ENCODE measurements at places on chromosomes 1 and 21. TPM values are rescaled to one million over a fixed set of nuclear protein-coding genes. Genes with fewer than 3 reads are reported as not detected.

DNA sequence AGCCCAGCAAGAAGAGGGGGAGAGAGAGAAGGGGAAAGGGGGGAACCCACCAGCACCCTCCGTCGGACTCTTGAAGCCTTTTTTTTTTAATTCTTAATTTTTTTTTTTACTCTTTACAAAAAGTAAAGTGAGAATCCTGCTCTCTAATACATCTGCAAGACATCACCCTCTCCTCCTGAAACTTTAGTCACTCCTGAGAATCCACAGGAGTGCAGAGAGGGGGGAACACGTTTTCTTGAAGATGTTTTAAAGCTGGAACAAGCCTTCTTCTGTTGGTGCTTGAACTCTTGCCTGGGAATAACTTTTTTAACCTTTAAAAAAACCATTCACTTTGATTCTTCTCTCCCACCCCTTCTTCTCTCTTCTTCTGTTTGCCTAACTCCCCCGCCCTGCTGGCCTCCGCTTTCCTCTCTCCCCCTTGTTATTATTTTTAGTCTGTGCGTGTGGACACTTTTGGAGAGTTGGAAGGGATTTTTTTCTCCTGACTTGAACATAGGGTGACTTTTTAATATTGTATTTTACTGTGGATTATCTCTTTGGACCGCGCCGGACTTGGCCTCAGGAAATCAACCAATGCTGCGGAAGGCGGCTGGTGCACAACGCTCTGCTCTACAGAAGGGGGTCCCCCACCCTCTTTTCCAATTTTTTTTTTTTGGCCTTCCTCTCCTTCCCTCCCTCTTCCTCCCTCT, 383 bp upstream of the PRRX1 start:
- DNase-seq: no peak

DNA sequence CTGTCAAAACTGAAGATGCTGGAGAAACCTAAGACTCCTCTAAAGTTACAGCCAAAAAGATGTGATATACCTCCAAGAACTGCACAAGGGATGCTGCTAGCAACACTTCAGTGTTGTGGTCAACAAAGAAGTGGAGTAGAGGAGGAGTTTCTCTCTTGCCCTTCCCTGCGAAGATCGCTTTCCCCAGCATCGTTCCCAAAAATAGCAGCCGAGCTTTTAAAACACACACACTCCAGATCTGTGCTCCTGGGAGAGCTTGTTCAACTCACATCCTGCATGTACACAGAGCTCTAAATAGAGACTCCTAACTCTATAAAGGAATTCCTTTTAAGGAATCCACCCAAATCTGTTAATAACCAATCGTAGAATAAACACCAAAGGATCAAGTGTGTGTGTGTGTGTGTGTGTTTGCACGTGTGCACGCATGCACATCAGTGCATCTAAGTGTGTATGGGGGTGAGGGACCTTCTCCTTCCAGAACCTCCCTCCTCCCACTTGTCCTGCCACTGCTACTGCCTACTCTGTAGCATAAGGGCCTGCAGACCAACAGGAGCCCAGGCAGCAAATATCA, 58.5 kb downstream of the PSMG1 start:
- no peak for DNase-seq

DNA sequence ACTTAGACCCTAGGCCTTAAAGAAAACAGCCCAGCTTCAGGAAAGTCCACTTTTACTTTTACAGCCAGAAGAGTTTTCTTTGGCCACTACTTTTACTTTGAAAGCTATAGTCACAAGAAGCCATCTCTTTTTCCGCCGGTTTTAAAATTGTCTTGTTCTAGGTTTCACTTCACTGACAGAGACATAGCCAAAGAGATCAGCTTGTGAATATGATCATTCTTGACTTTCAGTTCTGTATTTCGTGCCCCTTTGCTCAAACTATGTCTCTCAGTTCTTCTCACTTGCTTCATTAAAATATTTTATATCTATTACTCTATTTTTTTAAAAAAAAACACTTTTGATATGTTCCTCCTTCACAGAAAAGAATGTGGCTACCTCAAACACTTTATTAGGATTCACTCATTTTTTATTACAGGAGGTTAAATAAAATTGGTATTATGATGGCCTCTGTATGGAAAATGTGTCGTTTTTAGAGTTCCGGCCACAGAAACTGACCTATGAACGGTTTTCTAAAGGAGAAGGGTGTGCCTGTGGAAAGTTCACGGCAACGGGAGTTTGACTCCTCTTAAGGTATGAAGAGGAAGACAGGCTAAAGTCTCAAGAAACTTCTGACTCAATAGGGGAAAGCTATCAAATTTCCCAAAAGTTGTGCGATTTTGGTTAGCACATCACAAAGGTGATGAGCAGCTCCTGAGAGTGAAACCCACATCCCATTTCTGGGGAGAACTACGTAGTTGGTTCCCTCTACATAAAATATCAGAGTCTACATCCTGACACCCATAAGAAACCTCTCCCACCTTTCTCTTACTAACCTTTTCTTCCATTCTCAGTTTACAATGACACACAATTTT, 1.2 kb downstream of the MCOLN2 start:
- DNase-seq: no peak

GRCh38 chr1:165644064-165644735, 13.2 kb downstream of the MGST3 start:
- no peak for DNase-seq

The ELAPOR1 gene
- polyA plus RNA-seq: 10.3 TPM

DNA sequence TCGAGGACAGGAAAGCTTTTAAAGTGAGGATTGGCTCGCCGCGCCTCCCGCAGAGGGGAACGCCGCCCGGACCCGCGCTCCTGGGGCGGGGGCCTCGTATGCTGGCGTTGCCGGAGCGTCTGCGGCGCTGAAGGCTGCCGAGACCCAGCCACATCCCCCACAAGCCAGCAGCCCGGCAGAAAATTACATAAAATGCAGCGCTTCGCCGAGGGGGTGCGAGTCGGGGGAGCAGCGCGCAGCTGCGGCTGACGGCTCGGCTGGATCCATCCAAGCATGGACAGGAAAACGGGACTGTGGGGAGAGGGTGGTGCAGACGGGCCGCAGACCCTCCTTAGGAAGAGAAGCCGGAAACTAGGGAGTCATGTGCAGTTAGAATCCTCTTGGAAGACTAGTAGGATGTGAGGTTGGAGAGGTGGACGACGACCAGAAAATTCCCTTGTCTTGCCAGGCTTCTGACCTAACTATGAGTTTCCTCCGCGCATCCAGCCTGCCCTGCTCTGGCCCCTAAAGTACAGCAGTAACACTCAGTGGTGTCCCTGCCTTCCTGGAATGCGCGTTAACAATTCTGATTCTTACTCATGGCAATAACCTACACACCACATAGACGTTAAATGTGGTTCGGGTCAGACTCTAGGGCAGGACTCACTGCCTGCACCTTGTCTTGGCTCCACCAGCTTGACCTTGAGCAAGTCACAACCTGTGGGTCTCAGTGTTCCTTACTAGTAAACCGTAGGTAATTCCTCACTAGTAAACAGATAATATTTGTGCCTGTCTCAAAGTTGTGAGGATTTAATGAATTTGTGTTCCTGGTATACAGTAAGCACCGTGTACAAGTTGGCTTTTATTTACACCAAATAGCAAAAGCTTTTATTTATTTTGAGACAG, 953 bp upstream of the BRWD1 start:
- DNase-seq: no peak

The C1orf185 gene
- polyA plus RNA-seq: not detected

- DNase-seq: no peak
Observed at GRCh38 chr21:26127918-26128317, 42.7 kb downstream of the APP start.

The GPR52 gene
- not detected for polyA plus RNA-seq

DNA sequence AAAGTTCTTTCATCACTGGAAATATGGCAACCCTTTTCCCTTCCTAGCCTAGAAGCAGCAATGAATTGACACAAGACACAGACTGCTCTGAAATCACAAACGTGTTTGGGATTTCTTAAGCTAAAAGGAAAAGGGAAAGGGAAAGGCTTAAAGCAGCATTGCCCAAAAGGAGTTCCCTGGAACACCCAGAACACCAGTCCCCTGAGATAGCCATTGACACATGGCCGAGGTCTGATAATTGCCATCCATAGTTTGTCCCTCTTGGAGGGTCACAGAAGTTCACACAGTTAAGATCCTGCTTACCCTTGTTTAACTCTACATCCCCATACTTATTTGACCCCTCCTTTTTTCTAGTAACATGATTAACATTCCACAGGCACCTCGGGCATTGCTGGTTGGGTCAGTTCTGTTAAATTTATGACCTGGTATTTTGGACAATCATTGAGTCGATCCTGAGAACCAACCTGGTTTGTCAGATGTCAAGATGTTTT, 72.9 kb downstream of the ZNF281 start:
- no peak for DNase-seq

- DNase-seq: no peak
Observed at GRCh38 chr1:153374071-153374470, 1.4 kb downstream of the S100A12 start.

The PRMT6 gene
- polyA plus RNA-seq: 23.6 TPM

The ANKRD34A gene
- 0.22 TPM for polyA plus RNA-seq

DNA sequence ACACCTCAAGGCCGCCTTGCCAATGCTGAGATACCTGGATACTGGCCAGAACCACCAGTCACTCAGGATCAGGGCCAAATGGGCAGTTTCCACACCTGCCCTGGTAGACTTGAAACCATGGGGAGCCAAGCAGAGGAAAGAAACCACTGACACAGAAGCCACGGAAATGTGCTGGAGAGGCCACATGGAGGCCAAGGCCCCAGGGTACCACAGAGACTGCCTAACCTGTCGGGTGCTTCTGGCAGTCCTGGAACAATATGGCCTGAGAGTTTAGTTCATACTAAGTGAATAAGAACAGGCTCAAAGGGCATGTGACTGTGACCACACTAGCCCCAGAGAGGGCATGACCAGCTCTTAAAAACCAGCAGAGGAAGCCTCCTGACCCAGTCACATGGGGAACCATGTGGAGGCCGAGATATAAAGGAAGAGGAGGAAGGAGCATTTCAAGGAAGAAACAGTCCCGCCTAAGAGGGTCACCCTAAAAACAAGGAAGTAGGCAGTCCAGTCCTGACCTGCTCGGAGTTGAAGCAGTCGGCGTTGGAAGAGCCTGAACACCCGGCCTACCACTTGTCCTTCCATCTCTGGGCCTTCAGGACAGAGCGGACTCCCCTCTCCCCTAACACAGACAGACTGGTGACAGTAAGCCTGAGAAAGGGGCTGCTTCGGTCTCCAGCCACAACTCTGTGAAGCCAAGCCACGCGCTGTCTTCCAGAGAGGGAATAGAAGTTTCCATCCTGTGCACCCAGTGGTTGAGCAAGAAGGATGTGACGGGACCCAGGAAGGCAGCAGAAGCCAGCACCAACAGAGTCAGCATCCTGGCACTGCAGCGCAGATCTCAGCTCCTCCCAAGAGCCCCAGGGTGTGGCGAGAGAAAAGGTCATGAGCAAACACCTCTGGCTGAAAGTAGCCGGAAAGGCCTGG, at the start of gene DENND2D:
Gene DENND2D (minus strand): TSS at position 766 of the 921 bp plus-strand sequence. CDS start 187 bp downstream, at position 579.
- DNase-seq: no peak

The AMY1A gene
- polyA plus RNA-seq: not detected

Data from naive thymus-derived CD4-positive, alpha-beta T cell (primary cell).